ENCODE measurements at places on chromosomes 4 and X.

GRCh38 chr4:90051999-90052398, 75.2 kb upstream of the CCSER1 start:
- ATAC-seq, result no peak

GRCh38 chr4:6660430-6660829, 19.9 kb downstream of the MRFAP1 start:
- no peak for ATAC-seq

- ATAC-seq, result no peak
Observed at GRCh38 chr4:76095568-76095967, 21.1 kb downstream of the ART3 start.

- no peak for ATAC-seq
Observed at GRCh38 chr4:2297606-2298531, 36.0 kb upstream of the MXD4 start.

DNA sequence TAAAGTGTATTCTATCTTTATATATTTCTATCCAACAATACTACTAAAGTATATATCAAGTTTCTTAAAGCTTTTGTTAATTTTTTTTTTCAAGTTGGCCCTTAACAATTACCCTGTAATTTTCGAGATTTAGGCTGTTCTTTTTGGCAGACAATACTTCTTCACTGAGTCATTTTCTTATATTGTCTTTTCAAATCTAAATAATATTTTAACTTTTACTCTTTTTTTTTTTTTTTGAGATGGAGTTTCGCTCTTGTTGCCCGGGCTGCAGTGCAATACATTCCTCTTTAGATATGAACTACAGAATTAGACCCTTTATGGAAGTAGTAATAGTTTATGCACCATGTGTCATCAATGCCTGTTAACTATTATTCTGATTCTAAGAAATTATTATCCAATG, 120.7 kb downstream of the GLRA3 start:
- ATAC-seq, result no peak

GRCh38 chr4:110982486-110982885, 359.6 kb upstream of the PITX2 start:
- ATAC-seq, result no peak

GRCh38 chr4:138634915-138635314, 380.7 kb upstream of the NOCT start:
- no peak for ATAC-seq

DNA sequence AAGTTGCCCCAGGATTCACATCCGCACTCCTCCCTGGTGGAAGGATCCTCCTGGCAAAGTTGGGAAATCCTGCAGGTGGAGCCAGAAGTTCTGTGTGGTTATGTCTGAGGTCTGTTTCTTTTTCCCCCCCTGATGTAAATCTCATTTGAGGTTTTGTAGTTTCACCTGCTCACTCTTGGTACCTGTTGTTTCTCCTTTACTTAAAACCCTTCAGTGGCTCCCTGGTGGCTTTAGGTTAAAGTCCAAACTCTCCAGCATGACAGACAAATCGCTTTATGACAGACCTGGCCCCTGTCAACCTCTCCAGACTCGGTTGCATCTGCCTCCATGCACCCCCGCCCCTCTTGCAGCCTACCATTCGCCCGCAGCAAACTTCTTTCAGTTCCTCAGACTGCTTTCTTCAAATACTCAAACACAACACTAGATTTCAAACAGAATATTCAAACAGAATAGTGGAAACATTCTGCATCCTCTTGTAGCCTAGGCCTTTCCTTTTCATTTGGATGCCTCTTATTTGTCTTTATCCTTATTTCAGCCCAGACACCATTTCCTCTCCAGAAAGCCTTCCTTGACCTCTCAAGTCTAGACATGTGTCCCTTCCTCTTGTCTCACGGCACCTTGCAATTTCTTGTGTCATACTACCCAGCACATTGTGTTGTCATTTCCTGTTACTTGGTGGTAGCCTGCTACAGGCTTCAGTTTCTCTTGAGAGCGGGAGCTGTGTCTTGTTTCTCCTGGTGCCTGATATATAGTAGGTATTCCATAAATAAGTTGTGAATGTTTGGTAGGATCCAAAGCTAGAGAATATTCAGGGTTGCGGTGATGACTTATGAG, 24.8 kb downstream of the IL13RA1 start:
- peak; percentile 59 for ATAC-seq

- ATAC-seq, result peak; percentile 32
Observed at GRCh38 chr4:23775694-23776093, 114.2 kb downstream of the PPARGC1A start.

DNA sequence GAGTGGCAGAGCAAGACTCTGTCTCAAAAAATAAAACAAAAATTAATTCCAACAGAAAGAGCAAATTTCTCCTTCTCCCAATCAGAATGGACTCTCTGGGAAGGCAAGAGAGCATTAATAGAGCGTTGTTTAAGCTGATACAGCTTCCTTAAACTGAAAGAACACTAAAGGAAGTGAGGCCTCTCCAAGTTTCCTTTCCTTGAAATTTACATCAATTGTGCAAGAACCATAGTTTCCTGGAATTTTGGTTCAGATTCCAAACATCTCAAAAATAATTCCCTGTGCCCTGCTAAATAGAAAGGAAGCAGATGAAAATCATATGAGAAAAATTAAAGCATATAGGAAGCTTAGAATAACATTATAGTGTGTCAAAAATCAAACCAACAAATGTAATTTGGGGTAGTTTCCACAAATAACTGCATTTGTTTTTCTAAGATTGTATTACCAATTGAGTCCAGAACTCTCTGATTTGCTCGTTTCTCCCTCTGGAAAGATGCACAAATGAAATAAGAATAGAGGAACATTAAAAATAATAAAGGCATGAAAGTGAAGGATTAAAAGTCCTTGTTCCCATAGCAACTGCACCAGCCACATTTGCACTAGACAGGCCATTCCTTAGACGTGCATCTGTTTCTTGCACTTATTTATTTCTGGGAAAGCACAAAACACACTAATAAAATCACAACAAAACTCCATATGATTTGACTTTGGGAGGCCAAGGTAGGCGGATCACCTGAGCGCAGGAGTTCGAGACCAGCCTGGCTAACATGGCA, 3.7 kb upstream of the FAM241A start:
- ATAC-seq, result no peak

- no peak for ATAC-seq
Observed at GRCh38 chrX:138946926-138947325, 235.4 kb upstream of the FGF13 start.

- no peak for ATAC-seq
Observed at GRCh38 chr4:71210823-71211222, 128.0 kb upstream of the SLC4A4 start.

- no peak for ATAC-seq
Observed at GRCh38 chrX:106680716-106681115, 45.8 kb upstream of the RNF128 start.

GRCh38 chrX:115898382-115899001, 272.1 kb upstream of the AGTR2 start:
- ATAC-seq, result peak; percentile 50

DNA sequence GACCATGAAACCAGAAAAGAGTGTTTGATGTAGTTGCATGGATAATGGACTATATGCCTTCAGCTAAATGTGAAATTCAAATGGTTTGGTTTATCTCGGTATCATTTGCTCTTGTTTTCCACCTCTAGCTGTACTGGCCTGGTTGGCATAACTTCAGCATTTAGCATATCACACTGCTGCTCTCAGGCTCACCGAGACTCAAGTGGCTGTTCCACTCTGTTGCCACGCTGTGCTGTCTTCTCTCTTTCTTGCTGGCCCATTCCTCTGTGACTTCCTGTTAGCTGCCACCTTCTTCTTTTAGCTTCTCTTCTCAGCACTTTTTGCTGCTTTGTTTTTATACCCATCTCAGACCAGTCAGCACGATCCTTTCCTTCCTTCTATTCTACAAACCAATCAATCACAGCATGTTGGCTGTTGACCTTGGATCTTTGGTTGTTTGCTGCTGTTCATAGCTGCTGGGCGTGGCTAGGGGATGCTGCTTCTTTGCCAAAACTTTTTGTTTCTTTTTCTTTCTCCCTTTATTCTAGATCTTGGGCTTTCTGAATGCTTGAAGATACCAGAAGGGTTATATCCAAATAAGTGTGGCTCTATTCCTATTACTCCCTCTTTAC, 24.0 kb downstream of the INTS6L start:
- ATAC-seq, result no peak

- ATAC-seq, result no peak
Observed at GRCh38 chr4:172957216-172957615, 211.4 kb upstream of the GALNT7 start.

DNA sequence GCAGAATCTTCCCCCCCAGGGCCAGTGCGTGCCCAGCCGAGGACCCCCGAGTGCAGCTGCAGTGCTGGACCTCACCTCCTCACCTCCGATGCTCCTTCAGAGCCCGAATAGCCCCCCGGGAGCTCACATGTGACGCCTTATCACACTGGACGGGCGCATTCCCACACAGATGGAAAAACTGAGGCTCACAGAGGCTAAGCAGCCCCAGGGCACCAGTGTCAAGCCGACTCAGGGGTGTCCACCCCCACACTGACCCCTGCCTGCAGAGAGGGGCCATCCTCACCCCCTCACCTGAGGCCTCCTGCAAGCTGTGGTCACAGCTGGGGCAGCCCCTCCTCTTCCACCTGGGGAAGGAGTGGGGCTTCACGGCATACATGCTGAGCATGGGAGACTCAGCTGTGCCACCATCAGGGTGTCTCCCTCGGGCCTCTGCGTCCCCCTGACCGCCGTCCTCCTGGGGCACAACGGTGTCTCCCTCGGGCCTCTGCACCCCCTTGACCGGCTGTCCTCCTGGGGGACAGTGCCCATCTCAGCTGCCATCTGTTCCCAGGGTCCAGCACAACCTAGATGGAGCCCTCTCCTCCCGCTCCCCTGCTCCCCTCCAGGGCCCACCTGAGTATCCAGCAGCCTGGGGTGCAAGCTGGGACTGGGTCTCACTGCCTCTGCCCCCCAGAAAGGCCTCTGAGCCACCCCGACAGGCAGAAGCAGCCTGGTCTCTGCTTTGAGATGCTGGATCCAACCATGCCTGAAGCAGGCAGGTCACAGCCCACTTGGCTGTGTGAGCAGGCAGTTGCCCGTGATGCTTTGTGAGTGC, 85.3 kb upstream of the NKX1-1 start:
- no peak for ATAC-seq

DNA sequence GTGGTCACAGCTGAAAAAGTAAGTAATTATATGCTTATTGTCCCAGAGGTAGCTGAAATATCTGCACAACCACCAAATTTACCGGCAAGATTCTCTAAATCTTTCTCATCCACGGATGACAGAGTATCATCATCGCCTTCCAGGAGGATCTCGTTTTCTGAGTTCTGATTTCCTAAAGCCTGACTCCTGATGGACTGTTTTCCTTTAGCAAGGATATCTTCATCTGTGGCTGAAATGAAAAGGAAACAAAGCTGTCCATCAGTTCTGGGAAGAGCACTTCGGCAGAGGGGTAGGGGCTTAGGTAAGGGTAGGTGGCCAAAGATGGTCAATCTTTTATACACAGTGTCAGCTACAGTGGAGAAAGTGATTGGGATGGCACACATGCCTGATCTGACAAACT, 8.7 kb downstream of the MAB21L2 start:
- ATAC-seq, result no peak

DNA sequence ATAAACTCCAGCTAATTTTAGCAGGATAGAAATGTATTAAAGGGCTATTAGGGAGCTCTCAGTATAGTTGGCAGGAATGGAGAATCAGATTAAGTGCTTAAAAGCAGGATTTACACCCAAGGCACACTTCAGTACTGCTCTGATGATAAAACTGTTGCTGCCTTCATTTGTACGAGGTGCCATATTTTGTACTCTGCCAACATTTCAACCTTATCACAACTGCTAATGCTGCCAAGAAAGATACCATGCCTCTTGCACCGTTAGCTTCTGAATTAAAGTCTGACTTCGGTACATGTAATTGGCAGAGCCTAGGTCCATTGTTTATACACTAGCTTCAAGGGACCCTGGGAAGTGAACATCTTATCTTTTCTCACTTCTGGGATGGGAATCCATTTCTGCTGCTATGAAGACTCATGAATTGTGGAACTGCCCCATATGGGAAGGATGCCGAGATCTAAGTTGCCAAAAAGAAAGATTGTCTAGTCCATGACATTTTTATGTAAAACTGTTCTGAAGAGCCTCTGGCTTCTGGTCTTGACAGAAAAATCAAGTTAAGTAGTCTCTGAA, 624.0 kb upstream of the IGFBP7 start:
- no peak for ATAC-seq

GRCh38 chr4:40844261-40844660, 94.5 kb downstream of the NSUN7 start:
- ATAC-seq, result no peak

DNA sequence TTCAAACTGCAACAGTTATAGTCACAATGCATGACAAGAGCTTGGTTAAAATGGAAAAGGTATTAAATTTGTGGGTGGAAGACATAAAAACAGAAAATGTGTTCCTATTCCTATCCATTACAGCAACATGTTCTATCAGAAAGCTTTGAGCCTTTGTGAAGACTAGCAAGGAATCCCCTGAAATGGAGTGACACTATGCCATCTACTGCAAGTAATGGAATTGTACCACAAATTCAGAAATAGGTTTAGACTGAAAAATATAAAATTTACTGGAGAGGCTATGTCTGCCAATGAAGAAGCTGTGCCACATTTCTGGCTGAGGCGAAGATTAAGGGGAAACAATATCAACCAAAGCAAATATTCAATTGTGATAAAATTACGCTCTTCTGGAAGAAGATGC, 247.9 kb downstream of the ADAM29 start:
- ATAC-seq, result no peak

GRCh38 chr4:105767579-105767978, 59.0 kb downstream of the GSTCD start:
- peak; percentile 68 for ATAC-seq

GRCh38 chr4:120018786-120019185, 47.9 kb downstream of the MAD2L1 start:
- ATAC-seq, result no peak

DNA sequence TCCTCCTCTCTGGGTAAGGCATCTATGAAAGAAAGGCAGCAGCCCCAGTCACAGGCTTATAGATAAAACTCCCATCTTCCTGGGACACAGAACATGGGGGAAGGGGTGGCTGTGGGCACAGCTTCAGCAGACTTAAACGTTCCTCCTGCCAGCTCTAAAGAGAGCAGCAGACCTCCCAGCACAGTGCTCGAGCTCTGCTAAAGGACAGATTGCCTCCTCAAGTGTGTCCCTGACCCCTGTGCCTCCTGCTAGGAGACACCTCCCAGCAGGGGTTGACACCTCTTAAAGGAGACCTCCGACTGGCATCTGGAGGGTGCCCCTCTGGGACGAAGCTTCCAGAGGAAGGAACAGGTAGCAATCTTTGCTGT, 89.9 kb downstream of the EFHC2 start:
- no peak for ATAC-seq

GRCh38 chrX:154332561-154332960, 37.0 kb downstream of the TKTL1 start:
- no peak for ATAC-seq

- peak; percentile 24 for ATAC-seq
Observed at GRCh38 chr4:152325831-152326230, 210.1 kb downstream of the FBXW7 start.

DNA sequence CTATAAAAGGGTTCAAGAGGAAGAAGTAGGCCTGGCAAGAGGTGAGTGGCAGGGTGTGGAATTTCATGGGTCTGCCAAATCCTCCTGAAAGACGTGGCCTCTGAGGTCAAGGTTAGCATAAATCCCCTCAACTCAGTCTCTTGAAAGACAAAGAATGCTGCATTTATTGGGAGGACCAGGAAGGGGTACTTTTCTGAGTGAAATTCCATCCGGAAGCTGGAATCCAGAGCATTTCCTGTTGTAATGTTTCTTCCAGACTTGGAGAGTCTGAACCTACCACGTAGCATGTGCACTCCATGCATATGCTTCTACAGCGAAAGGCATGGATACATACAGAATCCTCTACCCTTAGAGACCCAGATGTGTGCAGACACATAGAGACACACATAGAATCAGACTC, 13.4 kb upstream of the FGD1 start:
- no peak for ATAC-seq
